Stimulated activated CD8-positive, alpha-beta memory T cell treated with anti-CD3 and anti-CD28 coated beads, Interleukin-15, amount 100 ng/mL, for 24 hours (primary cell): ENCODE measurements at places on chromosomes 1 and 21.

GRCh38 chr1:1353389-1354151, 4.4 kb upstream of the DVL1 start:
- no peak for DNase-seq

GRCh38 chr1:181179987-181180365, 91.5 kb downstream of the IER5 start:
- no peak for DNase-seq

DNA sequence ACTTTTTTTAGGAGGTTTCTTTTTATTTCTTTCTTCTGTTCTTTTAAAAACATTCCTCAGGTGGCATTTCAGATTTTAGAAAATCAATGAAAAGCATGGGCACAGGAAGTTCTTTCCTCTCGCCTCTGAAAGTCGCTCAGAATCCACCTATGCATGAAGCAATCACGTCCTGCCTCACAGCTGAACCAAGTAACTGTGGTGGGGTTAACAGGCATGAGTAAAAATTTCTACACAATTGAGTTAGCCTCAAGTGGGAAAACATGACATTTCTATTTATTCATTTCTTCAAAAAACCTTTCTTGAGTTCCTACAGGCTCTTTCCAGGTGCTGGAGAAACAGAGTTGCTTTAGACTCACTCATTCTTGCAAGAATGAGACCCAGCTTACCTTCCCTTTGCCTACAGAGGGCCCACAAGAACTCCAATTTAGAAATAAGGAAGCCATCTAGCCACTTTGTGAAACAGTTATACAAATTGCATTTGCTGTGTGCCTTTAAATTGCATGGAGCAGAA, 508.9 kb upstream of the PKN2 start:
- DNase-seq: no peak

- DNase-seq: no peak
Measured at GRCh38 chr1:53122961-53123413, 19.5 kb downstream of the SLC1A7 start.

DNA sequence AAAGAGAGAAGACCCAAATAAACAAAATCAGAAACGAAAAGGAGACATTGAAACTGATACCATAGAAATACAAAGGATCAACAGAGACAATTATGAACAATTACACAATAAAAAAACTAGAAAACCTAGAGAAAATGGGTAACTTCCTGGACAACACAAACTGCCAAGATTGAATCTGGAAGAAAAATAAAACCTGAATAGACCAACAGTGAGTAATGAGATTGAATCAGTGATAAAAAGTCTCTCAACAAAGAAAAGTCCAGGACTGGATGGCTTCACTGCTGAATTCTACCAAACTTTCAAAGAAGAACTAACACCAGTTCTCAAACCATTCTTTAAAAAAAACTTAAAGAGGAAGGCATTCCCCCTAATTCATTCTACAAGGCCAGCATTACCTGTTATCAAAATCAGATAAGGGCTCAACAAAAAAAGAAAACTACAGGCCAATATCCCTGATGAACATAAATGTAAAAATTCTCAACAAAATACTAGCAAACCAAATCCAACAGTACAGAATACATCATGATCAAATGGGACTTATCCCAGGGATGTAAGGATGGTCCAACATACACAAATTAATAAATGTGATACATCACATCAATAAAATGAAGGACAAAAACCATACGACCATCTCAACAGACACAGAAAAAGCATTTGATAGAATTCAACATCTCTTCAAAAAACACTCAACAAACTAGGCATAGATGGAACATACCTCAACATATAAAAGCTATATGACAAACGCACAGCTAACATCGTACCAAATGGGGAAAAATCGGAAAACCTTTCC, 119.9 kb downstream of the ACBD6 start:
- no peak for DNase-seq
